SK-N-SH (cell line): ENCODE measurements at places on chromosomes 12 and 14.
A peak's percentile ranks its signal among the peaks of the same experiment; 100 is the strongest.

- H3K36me3 ChIP-seq: peaks cover 3% of the 10 kb centered on the region; the same call in 1 of the 2 replicates
- no peak overlapping the region for H3K4me3 ChIP-seq
- peaks cover 12% of the 10 kb centered on the region; the same call in 1 of the 2 replicates for H3K4me1 ChIP-seq
- no peaks in the 10 kb centered on the region for H3K27me3 ChIP-seq
- no peak for DNase-seq
Measured at GRCh38 chr12:6234214-6234613, 34.0 kb downstream of the CD9 start.

GRCh38 chr14:60349663-60350365 lies 100.8 kb downstream of the PPM1A start:
- H3K27me3 ChIP-seq: no peaks in the 10 kb centered on the region
- no peak overlapping the region for H3K4me3 ChIP-seq
- DNase-seq: peak; percentile 45
- H3K27ac ChIP-seq: no peak overlapping the region; the same call in 1 of the 2 replicates
- H3K36me3 ChIP-seq: no peaks in the 10 kb centered on the region

DNA sequence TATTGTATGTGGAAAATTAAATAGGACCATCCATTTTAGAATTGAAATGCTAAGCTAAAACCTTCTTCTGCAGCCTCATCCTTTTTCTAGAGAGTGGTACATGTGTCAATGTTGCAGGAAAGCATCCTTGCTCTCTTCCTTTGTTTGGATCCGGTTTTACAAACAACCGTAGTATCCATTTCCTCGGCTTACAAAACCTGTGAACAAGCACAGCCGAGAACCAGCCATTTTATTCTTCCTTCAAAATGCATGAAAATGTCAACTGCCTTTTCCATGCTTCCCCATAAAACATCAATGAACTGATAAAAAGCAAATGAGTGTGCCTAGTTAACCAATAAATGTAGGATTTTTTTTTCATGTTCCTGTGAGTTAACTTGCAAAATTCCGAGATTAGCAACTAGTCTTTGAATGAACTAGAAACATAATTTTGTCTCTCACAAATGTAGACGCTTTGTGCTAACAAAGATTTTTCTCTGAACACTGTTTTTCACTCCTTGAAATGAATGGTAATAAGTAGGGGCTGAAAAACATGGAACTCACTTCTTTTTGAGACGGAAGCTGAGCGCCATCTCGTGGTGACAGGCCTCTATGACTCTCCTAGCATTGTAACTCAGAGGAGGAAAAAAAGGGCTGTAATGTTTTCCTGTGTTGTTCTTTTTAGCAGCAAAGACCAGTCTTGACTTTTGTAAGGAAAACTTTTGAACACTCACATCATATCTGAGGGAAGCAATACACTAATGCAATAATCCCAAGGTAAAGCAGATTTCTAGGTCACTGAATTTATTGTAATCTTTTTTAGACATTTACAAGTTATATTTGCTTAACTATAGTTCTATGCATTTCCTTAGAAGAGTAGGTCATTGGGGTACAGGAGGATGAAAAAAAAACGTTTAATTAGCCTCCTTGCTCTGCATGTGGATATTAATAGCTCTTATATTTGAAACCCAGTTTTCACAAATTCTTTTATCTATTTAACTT lies 157.4 kb upstream of the FOXG1 start:
- peaks cover 9% of the 10 kb centered on the region; the same call in 1 of the 2 replicates for H3K27me3 ChIP-seq
- H3K36me3 ChIP-seq: no peaks in the 10 kb centered on the region
- peak overlapping the region; percentile 18; the same call in 1 of the 2 replicates for H3K4me3 ChIP-seq
- peak; percentile 25 for DNase-seq
- H3K4me1 ChIP-seq: no peaks in the 10 kb centered on the region

DNA sequence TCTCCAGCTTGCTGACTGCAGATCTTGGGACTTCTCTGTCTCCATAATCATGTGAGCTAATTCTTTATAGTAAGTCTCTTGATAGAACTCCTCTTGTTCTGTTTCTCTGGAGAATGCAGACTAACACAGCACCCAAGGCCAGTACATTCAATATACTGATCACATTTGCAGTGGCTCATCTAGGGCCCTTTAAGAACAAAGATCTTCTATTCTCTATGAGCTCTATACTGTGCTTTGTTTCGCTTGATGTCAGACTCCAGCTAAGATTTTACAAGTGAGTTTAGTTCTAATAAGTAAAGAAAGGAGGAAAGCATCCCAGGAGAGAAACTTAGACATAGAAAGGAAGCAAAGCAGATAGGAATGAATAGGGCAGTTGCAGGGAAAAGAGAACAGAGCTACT lies 69.3 kb upstream of the TMPO start:
- H3K4me1 ChIP-seq: no peaks in the 10 kb centered on the region
- H3K27ac ChIP-seq: no peak overlapping the region
- no peak for DNase-seq
- no peak overlapping the region for H3K4me3 ChIP-seq

- no peaks in the 10 kb centered on the region for H3K27me3 ChIP-seq
- no peaks in the 10 kb centered on the region for H3K36me3 ChIP-seq
- no peak overlapping the region for H3K27ac ChIP-seq
- H3K4me3 ChIP-seq: no peak overlapping the region
Measured at GRCh38 chr12:92030618-92031017, 115.0 kb downstream of the BTG1 start.

- DNase-seq: no peak
- peaks cover 57% of the 10 kb centered on the region; the same call in 1 of the 2 replicates for H3K36me3 ChIP-seq
- no peak overlapping the region for H3K27ac ChIP-seq
- H3K4me3 ChIP-seq: no peak overlapping the region
Measured at GRCh38 chr14:103694572-103695026, 20.7 kb downstream of the XRCC3 start.

DNA sequence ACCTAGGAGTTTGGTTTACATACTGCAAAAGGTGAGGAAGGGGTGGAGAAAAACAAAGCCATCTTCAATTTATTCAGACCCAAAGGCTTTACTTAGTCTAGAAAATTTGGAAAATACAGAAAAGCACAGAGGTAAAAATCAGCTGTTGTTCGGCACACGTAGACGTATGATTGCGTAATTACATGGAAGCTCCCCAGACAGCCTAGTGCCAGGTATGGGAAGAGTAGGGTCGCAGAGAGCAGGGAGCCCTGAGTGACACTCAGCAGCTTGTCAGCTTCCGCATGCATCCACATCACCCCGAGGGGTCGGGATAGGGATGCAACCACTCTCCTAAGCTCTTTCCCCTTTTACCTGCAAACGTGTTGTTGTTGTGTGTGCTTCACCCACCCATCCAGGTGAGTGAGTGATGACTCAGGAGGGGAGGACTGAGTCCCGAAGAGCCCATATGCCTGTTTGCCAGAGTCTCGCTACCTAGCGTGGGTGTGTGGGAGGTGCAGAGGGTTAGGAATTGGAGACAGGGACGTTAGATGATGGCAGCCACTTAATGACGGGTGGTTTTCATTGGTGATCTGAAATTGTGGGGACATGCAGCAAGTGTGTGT lies 20.1 kb downstream of the PIWIL1 start:
- no peak for DNase-seq
- H3K36me3 ChIP-seq: no peaks in the 10 kb centered on the region
- H3K4me1 ChIP-seq: no peaks in the 10 kb centered on the region
- no peak overlapping the region for H3K27ac ChIP-seq

GRCh38 chr12:110224379-110225304 lies 56.4 kb upstream of the ATP2A2 start:
- H3K4me3 ChIP-seq: peak overlapping the region; percentile 18; the same call in 1 of the 2 replicates
- H3K27ac ChIP-seq: peak overlapping the region; percentile 75
- peak; percentile 26 for DNase-seq
- peaks cover 6% of the 10 kb centered on the region for H3K4me1 ChIP-seq

DNA sequence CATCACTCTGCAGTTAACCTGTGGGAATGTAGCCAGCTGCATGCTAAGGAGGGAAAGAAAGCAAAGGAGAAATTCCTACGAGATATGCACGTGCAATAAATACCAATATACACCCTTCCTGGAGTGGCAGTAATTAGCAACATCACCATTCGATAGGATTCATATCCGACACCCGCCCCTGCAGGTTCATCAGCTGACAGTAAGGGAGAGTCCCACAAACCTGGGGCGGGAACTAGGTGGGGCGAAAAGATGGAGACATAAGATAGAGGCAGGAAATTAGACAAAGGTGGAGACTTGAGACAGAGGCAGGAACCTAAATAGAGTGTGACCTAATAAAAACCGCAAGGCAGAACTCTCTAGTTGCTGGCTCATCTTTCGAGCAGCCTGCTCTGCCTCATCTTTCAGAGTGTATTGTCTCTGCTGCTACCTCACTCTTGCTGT lies 51.6 kb downstream of the PLEKHG3 start:
- no peak overlapping the region for H3K27ac ChIP-seq
- no peaks in the 10 kb centered on the region for H3K27me3 ChIP-seq
- no peaks in the 10 kb centered on the region for H3K36me3 ChIP-seq
- peaks cover 35% of the 10 kb centered on the region for H3K4me1 ChIP-seq
- DNase-seq: no peak

- H3K4me3 ChIP-seq: no peak overlapping the region
- no peaks in the 10 kb centered on the region for H3K27me3 ChIP-seq
- H3K36me3 ChIP-seq: no peaks in the 10 kb centered on the region
- no peak overlapping the region for H3K27ac ChIP-seq
Measured at GRCh38 chr12:91256411-91256810, 73.8 kb upstream of the DCN start.

DNA sequence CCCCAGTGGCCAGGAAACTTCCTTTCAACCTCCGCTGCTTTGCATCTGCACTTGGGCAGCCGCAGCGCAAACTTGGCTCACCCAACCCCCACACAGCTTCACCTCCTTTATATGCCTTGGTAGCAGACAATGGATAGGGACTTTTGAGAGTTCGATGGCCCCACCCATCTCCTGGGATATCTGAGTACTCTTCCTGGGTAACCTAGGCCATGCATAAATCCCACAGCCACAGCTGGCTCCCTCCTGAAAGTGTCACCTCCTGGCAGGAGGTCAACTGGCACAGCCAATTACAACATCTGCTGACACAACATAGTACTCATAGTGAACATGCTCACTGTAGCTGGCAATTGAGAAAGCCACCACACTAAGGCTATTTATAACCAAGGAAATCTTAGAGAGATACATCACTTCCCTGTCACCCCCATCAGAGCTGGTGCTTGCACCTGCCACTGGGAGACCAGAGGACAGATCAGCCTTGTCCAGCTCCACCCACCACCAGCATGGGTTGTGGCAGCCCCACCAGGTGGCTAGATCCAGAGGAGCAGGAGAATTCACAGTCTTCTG lies 410.0 kb downstream of the SYT1 start:
- H3K36me3 ChIP-seq: no peaks in the 10 kb centered on the region; the same call in 1 of the 2 replicates
- H3K4me1 ChIP-seq: no peaks in the 10 kb centered on the region
- H3K27ac ChIP-seq: no peak overlapping the region
- no peak overlapping the region for H3K4me3 ChIP-seq
- no peak for DNase-seq

DNA sequence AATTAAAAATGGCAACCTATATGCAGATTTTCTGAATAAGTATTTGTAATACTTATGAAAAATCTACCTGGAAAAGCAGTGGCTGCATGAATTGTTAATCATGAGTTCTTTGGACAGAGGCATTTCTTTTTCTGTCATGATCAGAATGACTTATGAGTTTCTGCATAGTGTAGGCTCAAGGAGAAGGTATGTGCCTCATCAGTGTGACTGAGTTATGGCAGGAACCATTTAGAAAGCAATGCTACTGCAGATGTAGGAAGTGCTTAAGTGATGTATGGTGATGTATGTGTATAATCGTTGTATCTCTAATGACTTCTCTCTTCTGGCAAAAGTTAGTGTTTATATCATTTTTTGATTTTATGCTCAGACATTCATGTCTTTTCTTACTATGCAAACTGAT lies 816.4 kb upstream of the FBXO33 start:
- no peak for DNase-seq
- H3K27ac ChIP-seq: no peak overlapping the region
- no peaks in the 10 kb centered on the region for H3K4me1 ChIP-seq
- H3K27me3 ChIP-seq: no peaks in the 10 kb centered on the region
- no peak overlapping the region for H3K4me3 ChIP-seq

GRCh38 chr14:83714151-83714550 lies 1815.8 kb upstream of the FLRT2 start:
- no peak for DNase-seq
- no peak overlapping the region for H3K4me3 ChIP-seq
- H3K36me3 ChIP-seq: no peaks in the 10 kb centered on the region

DNA sequence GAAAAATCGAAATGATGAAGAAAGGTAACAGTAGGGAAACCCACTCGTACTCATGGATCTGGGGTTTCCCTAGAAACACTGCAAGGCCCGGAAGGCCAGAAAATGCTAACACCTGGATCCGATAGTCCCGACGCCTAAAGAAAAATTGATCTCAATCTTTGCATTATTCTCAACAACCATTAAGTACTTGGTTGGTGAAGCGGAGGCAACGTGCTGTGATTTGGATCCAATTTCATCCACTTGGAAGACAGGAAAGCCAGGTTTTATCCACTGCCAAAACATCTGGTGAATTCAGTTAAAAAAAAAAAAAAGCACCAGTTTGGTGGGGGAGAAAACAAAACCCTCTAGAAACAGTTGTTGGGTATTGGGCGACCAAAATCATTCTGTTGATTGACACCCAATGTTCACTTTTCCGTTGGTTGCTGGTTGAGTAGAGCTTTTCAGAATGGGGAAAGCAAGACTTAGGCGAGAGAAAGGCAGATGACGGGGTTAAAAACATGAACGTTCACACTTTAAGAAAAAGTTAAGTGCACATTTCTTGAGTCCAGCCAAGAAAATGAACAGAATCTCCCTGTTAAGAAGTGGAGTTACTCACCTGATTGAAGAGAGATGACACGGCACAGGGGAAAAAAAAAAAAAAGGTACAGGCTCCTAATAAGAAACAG lies 41.9 kb upstream of the MED13L start:
- DNase-seq: no peak
- H3K4me1 ChIP-seq: peaks cover 27% of the 10 kb centered on the region
- H3K27me3 ChIP-seq: no peaks in the 10 kb centered on the region
- H3K27ac ChIP-seq: peak overlapping the region; percentile 77; the same call in 1 of the 2 replicates
- H3K4me3 ChIP-seq: peak overlapping the region; percentile 25; the same call in 1 of the 2 replicates
- H3K36me3 ChIP-seq: no peaks in the 10 kb centered on the region

DNA sequence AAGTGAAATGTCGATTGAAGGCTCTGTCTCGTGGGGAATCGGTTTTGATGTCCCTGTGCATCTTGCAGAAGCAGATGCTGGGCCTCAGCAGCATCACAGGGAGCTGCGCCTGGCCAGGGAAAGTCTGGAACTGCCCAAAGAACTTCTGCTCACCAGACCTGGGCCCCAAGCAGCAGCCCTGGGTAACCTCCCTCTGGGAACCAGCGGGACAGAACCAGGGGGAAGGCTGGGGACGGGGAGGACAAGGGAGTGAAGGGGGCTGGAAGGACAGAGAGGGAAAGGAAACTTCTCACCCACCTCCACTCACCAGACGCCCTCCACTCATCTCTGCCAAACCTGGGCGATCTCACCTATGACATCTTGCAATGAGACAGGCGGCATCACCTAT lies 26.8 kb upstream of the C14orf180 start:
- H3K36me3 ChIP-seq: no peaks in the 10 kb centered on the region
- H3K27ac ChIP-seq: no peak overlapping the region
- DNase-seq: peak; percentile 33
- H3K27me3 ChIP-seq: no peaks in the 10 kb centered on the region
- no peak overlapping the region for H3K4me3 ChIP-seq
- H3K4me1 ChIP-seq: peaks cover 33% of the 10 kb centered on the region; the same call in 1 of the 2 replicates

GRCh38 chr14:20857630-20858261 lies 33.4 kb upstream of the RNASE3 start:
- peaks cover 28% of the 10 kb centered on the region; the same call in 1 of the 2 replicates for H3K27me3 ChIP-seq
- peak; percentile 52 for DNase-seq
- H3K27ac ChIP-seq: no peak overlapping the region
- no peak overlapping the region for H3K4me3 ChIP-seq
- H3K4me1 ChIP-seq: no peaks in the 10 kb centered on the region
- no peaks in the 10 kb centered on the region for H3K36me3 ChIP-seq
